ENCODE measurements at places on chromosomes 5 and 9. TPM values are rescaled to one million over a fixed set of nuclear protein-coding genes. Genes with fewer than 3 reads are reported as not detected.
A peak's percentile ranks its signal among the peaks of the same experiment; 100 is the strongest.

- H3K27ac ChIP-seq, result no peak overlapping the region
- no peaks in the 10 kb centered on the region for H3K27me3 ChIP-seq
- no peak for DNase-seq
- H3K36me3 ChIP-seq, result no peaks in the 10 kb centered on the region
- no peak overlapping the region for H3K4me3 ChIP-seq
- peaks cover 6% of the 10 kb centered on the region for H3K4me1 ChIP-seq
Observed at GRCh38 chr5:63121471-63121870, 542.9 kb downstream of the LRRC70 start.

DNA sequence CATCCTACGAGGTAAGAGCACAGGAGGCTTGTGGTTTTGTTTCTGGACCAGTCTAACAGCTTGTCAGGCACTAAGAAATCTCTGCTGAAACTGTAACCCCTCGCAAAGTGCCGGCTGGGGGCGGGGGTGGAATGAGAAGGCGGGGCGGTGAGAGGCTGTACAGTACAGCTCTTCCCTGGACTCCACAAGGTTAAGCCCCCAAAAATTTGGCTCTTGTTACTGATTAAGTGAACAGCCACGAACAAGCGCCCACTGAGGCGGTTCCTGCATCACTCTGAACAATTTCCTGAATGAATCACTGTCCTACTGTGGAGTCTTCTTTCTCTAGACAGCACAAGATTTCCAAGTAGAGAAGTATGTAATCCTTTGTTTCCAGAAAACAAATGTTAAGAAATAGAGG, 6.8 kb downstream of the FBP2 start:
- no peak overlapping the region for H3K4me3 ChIP-seq
- no peak overlapping the region for H3K27ac ChIP-seq
- no peaks in the 10 kb centered on the region for H3K36me3 ChIP-seq
- DNase-seq, result peak; percentile 8

- no peak overlapping the region for H3K27ac ChIP-seq
- peaks cover 61% of the 10 kb centered on the region for H3K27me3 ChIP-seq
- no peaks in the 10 kb centered on the region for H3K36me3 ChIP-seq
- DNase-seq, result no peak
Observed at GRCh38 chr5:2829239-2829638, 77.8 kb upstream of the IRX2 start.

DNA sequence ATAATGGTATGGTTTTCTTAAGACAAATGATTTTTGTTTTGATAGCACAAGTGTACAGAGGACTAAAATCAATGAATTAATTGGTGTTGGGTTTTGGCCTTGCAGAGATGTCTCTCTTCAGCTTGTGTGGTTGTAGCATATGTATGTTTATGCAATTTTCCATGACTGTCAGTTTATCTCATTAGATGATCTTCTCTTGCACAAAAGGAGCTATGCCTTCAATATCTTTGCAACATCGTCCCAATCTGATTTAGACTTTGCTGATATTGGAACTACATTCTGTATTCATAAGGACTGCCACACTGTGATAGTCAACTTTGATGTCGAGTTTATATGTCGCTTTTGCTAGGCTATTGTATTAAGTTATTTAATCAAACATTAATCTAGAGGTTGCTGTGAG, 140.0 kb upstream of the TAF11L2 start:
- no peak overlapping the region for H3K4me3 ChIP-seq
- no peak for DNase-seq
- H3K27me3 ChIP-seq, result no peaks in the 10 kb centered on the region
- H3K4me1 ChIP-seq, result no peaks in the 10 kb centered on the region

DNA sequence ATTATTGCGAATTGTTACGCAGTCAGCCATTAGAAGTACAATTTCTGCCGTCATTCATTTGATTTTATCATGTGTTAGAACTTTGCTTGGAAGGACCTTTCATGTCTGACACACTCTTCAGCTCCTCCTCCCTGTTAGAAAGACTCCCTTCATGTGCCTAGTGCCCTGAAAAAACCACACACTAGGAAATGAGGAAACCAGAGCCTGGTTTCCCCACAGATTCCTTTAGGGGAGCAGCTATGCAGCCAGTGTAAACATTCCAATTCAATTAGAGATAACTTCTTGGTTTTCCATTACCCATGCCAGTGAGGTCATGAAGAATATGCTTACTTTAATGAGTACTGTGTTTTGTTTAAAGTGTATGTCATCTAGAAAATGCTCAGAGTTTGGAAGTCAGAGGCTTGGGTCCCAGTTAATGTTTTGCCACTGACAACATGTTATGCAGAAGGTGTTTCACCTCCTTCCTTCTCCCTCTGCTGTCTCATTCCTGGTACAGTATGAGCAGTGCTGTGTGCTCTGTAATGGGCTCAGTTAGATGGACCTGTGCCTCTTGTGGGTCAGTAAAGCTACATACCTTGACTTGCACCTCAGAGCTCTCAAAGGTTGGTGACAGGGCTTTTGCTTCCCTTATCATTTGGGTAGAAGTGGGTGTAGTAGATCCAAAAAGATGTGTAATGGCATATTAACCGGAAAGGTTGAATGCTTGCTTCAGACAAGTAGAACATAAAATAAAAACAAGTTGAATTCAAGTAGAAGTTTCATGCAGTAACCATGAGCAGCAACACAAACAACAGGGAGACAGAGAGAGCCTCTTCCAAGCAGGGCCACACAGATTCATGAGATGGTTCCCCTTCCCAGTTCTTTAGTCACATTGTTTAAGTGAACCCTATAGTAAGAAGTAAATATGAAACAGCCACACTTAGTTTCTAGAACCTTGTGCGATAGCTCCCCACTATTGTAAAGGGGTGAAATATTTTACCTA, 52.6 kb upstream of the TNFAIP8 start:
- peak overlapping the region; percentile 19 for H3K4me3 ChIP-seq
- H3K36me3 ChIP-seq, result no peaks in the 10 kb centered on the region
- H3K4me1 ChIP-seq, result peaks cover 42% of the 10 kb centered on the region

SIT1 gene
- not detected for total RNA-seq

ZDHHC11 gene
- total RNA-seq, result 26.0 TPM

LRRC19 gene
- not detected for total RNA-seq

FOXD4L3 gene
- total RNA-seq, result not detected

KCNN2 gene
- 0.07 TPM for total RNA-seq
